RWPE1 (cell line): ENCODE measurements at places on chromosomes 4 and X.

- DNase-seq, result no peak
Observed at GRCh38 chr4:8525383-8526120, 54.6 kb upstream of the GPR78 start.

DNA sequence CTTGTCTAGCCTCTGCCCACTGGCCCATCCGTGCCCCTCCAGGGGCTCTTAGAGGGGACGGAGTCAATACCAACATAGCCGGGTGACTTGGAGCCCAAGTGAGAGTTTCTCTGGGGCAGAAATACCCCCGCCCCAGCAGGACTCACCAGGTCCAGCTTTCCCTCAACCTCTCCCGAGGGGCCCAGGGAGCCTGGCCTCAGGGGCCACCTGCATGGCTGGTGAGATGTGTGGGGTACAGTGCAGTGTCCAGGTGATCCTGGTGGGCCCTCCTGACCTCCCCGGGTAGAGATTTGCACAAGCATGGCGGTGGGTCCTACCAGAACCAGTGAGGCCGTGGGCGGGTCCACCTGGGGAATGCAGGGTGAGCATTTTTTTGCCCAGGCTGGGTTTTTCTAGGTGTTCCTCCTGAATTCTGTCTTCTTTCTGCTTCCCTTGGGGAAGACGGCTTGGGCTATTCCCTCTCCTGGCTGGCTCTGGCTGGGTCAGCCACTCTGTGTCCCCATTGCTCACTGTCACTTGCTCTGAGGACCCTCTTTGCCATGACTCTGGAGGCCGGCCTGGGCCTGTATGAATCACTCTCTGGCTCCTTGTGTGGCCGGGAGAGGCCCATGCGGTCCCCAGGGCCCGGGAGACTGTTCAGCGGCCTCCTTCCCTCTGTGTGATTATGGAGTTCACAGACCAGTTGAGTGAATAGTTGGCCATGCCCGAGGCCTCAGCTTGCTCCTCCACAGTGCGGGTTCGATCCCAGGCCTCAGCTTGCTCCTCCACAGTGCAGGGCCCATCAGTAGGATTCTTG, 71.0 kb upstream of the NKX1-1 start:
- DNase-seq, result no peak

GRCh38 chr4:145551660-145552059, 67.5 kb upstream of the MMAA start:
- DNase-seq, result no peak

- peak; percentile 10 for DNase-seq
Observed at GRCh38 chr4:39083164-39083563, 21.1 kb downstream of the KLHL5 start.

GRCh38 chr4:23456864-23457263, 433.0 kb downstream of the PPARGC1A start:
- no peak for DNase-seq

GRCh38 chr4:114361249-114361648, 237.4 kb upstream of the UGT8 start:
- DNase-seq, result no peak

- DNase-seq, result no peak
Observed at GRCh38 chrX:115602729-115603389, 41.9 kb downstream of the PLS3 start.

DNA sequence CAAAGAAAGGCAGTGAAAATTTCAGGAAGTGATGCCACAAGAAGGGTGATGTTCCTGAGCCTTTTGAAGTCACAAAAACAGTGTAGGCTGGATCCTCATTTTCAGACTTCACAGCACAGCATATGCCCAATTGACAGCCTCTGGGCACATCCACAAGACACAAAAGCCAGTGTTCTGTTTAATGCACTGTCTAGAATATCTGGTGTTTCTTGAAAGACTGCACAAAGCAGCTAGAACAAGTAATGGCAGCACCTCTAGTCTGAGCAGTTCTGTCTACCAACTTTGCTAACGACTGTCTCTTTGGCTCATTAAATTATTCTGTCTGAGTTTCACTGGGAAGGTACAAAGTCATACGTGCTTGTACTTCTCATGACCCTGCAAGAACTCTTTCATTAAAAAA, 417.1 kb upstream of the GALNT7 start:
- no peak for DNase-seq

GRCh38 chr4:124188595-124188994, 523.9 kb downstream of the ANKRD50 start:
- DNase-seq, result no peak

DNA sequence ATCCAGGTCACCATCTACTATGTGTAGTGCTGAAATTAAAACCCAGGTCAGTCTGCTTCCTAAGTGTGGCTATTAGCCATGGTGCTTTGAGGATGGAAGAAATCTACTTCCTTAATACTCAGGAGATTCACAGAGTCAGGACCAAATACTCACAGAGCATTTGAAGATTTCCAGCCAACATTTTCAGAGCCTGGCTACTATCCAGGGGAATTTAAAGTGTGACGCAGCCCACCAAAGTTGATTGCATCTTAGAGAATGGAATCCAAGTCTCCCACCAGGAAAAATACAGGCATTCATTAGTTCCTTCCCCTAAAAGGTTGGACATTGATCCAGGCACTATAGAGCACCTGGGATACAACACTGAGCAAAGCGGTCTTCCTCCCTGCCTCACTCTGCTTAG, 83.8 kb downstream of the HS3ST1 start:
- no peak for DNase-seq

GRCh38 chrX:37347420-37347819, 1.7 kb upstream of the PRRG1 start:
- no peak for DNase-seq

DNA sequence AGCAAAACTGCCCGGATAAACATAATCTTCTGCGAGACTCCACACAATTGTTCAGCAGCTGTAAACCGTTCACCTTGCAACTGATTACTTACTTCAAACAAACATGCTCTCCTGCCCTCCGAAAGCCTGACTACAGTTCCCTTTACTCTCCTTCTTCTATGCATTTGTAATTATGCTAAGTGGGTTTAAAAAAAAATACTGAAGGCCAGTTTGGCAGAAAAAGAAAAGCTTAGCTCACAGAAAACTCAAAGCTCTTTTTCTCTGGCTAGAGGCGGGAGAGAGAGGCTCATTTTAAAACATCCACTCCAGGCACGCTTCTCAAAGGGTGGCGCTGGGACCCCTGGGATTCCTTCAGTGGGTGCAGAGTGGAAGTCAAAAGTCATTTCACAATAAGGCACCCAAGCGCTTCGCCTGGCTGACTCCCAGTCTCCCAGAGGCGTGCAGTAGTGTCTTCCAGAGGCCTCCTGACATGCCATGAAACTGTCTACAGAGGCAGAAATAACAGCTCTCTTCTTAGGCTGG, 1.9 kb downstream of the DHRSX start:
- no peak for DNase-seq

DNA sequence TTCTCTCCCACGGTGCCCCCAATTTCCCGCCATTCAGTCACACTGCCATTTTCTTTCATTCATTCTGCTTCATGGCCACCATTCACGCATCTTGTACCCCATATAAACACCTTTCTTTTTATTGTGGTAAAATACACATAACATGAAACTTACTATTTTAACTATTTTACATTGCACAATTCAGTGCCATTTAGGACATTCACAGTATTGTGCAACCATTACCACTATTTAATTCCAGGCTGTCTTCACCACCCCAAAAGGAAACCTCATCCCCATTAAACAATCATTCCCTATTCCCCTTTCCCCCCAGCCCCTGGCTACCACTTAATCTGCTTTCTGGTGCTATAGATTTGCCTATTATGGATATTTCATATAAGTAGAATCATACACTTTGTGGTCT, 15.9 kb downstream of the SPACA5 start:
- no peak for DNase-seq

DNA sequence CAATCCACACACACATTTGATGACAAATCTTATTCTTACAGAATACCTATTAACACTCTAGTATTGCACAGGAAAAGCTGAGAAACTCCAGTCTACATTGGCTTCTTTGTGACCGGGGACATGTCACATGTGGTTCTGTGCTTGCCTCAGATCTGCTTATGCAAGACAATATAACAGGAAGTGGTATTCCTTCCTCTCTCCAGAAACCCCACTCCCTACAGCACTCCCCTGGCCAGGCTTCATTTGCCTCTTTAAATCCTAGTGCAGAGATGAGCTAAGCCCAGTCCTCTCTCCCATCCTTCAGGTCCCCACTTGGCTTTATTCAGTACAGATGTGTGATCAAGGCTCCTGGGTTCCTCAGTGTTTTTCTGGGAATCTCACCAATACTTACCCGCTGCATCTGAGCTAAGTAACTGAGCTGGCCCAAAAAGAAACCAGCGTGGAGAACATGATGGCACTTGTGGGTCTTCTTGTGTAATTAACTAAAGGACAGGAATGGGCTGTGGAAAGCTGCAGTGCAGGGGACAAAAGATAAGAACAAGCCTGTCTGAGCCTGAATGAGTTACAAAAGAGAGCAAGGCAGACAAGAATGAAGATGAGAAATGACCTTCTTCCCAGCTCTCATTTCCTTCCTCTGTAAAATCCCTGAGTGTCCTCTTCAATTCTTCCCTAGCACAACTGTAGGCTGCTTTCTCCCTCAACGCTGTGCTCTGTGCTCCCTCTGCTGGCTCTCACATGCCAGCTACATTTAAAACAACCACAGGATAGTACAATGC, 105.6 kb downstream of the HNRNPD start:
- DNase-seq, result peak; percentile 66

DNA sequence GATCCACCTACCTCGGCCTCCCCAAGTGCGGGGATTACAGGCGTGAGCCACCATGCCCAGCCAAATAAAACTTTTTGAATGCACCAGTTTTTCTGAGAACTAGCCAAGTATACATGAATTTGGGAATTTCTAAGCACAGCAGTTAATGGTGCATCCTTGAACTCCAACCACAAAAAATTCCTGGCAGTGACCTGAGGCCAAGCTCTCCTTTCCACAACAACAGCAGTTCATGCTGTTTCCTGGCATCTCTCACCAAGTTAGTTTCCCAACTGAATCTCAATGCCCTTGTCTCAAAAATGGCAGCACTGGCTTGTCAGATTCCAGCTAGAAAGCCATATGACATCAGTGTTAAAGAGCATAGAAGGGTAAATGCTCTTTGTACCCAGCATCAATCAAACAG, 15.9 kb upstream of the XKRX start:
- DNase-seq, result no peak

- DNase-seq, result no peak
Observed at GRCh38 chr4:184324939-184325477, 107.3 kb upstream of the ENPP6 start.

GRCh38 chr4:80521438-80521837, 185.9 kb downstream of the CFAP299 start:
- DNase-seq, result no peak

DNA sequence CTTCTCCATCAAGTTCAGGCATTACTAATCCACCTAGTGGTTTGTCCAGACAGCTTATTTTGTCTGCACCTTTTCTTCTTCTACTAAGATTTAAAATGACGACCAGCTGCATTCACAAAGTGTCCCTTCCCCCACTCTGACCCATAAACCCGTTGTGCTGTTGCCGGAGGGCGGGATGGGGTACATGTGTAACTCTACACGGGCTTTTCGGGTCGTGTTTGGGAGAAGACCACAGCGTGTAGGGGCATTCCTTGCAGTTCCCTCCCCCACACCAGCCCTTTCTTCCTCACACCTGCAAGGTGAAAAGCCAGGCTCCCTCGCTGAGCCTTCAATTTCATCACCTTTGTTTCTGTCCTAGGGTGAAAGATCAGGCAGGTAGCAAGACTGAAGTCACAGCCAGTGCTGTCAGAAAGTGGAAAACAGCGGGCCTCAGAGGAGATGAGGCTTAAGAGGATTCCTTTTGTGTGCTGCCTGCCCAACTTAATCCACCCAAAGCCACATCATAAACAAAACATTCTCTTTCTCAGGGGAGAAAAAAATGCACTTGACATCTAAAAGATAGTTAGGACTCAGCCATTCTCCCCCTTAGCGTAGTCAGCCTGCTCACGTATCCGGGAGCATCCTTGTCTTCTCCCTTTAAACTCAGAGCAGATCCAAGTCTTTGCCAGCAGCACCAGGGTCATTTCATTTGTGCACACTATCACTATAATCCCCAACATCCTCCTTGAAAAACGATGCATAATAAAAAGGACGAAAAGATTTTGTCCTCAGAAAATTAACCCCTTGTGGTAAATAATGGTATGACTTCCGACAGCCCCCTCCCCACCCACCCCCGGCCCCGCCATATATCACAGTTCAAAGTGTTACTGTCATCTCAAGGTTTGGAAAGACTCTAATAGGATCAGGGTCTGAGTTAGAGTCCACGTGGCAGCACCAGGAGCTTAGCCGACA, 599.0 kb downstream of the RAB28 start:
- no peak for DNase-seq

DNA sequence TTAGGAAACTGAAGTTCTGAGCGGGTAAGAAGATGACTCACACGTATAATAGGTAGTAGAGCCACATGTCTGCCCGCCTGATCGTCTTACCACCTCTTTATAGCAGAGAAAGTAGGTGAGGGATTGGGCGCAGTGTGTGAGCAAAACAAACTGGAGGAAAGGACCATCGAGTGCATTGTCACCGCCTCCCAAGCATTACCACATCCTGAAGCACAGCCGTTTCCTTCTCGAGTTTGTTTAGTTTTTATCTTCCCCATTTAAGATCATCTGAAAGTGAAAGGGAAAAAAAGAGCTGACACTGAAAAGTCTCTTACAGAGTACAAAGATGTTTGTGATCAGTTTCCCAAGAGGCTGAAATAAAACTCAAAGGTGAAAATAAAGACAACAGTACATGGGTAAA, 14.8 kb downstream of the PDK3 start:
- no peak for DNase-seq

DNA sequence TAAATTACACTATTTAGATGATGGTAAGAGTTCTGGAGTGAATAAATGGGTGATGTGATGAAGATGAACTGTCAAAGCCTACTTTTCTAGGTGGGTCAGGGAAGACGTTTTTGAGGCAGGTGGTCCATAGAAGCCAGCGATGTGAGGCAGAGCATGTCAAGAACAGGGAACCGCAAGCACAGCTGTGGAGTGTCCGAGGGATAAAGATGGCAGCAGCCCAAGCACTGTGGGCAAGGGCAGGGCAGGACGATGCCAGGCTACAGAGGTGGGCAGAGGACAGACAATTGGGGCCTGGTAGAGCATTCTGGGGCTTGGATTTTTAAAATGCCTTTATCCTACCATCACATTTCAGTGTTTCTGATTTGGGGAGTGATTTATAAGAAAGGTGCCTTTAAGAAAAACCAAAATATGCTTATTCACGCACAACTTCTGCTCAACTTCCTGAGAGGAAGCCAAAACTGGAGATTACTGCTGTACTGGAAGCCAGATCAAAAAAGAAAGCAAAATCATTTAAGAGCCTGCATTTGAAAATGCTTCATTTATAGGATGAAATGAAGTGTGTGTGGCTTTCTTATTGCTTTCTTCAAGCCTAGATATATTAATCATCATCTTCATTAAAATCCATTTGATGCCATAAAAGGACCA, 119.0 kb upstream of the WDR17 start:
- DNase-seq, result no peak

GRCh38 chrX:7596822-7597221, 246.1 kb upstream of the VCX start:
- DNase-seq, result no peak

DNA sequence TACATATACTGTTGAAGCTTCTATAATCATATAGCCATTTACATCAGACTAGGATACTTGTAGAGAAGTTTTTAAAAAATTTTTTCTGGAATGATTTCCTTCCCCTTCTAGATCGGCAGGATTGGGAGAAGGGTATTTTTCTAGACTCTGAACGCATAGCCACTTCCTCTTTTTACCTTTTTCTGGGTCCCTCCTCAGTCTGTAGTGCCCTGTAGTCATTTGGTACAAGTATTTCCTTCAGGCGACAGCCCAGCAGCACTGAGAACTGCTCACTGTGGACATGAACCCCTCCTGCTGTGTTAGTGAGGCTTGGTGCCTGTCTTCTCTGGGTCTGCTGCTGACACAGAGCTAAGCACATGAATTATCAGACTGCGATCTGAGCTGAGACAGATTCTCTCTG, 255.4 kb downstream of the ARHGAP10 start:
- DNase-seq, result no peak

GRCh38 chr4:113969709-113970334, 9.6 kb downstream of the ARSJ start:
- DNase-seq, result no peak
